ENCODE measurements at places on chromosomes 1 and 21.

- no peak for DNase-seq
Observed at GRCh38 chr1:1433804-1434130, 1.7 kb upstream of the VWA1 start.

DNA sequence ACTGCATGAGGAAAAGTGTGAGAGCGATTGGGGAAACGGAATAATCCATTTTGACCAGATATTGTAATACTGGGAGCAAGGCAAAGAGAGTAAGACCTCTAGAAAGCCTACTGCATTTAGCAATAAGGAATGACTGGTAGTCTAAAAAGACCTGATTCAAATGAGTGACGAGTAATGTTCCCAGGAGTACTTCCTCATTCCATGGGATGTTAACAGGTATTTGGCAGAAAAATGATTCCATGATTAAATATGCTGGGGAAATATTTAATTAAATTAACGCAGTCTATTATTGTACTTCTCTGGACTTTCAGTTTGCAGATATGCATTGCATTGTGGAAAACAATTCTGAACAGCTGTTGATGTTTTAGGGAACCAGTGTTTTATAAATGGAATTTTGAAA lies 105.5 kb downstream of the RPE65 start:
- DNase-seq = no peak

DNA sequence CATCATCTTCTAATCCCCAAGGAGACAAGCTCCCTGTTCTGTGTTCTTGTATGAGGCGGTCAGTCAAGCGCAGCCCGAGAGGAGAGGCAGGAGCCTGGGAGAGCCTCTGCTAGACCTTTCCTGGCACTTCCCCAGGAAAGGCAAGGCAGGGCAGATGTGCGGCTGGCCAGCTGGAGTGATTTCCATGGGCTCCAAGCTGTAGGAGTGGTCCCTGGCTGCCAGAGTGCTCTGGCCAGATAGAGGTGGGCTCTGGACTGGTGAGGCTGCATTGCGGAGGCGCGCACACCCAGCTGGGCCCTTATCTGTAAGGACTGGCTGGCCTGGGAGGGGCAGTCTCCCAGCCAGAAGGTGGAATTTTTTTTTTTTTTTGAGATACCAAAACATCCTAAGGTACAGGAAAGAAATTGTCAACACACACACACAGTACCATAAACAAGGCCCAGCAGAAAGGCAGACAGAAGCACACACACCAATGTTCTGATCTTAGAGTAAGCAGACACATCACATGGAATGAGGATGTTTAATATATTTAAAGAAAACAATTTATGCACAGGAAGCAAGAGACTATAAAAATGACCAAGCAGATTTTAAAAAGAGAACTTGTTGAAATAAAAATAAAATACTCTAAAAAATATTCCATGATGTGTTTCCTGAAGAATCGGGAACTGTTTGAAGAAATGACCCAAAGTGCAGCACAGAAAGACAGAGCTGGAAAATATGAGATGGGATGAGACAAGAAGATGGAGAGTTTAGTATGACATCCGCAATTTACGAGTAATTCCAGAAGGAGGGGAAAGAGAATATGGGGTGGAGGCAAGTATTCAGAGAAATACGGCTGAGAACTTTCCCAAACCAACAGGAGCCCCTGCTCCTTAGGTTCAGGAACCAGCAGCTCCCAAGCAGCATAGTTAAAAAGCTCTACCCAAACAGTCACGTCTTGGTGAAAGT lies 13.4 kb downstream of the IBA57 start:
- DNase-seq = no peak

- DNase-seq = no peak
Observed at GRCh38 chr1:176785791-176786190, 322.8 kb downstream of the PAPPA2 start.

DNA sequence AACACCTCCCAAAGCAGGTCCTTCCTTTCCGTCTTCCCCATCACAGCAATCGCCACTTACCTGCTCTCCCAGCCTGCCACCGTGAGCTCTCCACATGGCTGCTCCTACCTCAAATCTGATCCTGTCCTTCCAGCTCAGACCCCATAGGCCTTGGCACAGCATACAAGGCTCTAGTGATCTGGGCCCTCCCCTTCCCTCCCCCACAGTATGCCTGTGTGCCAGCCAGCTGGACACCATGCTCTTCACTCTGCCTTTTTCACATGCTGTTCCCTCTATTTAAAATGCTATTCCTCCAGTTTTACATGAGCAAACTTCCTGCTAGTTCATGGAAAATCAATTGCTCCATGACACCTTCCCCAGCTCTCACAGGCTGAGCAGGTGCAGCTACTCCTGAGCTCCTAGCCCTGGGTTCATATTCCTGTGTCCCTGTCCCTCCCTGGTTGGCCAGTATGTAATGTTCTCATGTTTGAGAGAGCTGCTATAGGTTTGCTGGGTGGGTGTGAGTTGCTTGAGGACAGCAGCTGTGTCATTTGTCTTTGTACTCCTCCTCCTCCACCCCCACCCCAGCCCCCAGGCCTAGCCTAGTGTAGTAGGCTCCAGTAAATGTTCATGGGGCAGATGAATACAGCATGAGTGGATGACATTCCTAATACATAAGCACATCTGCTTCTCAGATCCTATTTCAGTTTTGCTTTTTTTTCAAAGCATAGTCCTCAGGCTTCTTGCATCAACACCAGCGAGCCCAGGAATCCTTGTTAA lies 6.3 kb upstream of the TNNT2 start:
- DNase-seq = no peak

- no peak for DNase-seq
Observed at GRCh38 chr1:3819771-3820200, 23.5 kb upstream of the LRRC47 start.

- no peak for DNase-seq
Observed at GRCh38 chr1:66521721-66522365, 12.1 kb upstream of the SGIP1 start.

- no peak for DNase-seq
Observed at GRCh38 chr1:53546409-53547155, 87.4 kb downstream of the DMRTB1 start.

DNA sequence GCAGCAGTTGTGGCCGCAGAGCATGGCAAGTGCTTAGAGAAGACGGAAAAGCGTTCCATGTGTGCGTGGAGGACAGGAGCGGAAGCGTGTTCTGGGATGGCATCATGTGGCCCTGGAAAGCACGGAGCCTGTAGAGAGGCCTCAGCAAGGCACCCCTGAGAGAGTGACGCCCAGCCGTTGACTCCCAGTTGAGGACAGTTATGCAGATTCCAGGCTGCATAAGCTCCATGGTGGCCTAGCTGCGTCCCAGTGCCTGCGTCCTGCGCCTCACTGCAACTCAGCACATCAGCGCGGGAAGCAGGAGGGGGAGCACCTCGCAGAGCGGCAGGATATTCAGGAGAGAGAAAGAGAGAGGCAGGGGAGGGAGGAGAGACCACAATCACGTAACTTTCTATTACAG lies 49.0 kb upstream of the TTC34 start:
- DNase-seq = no peak

DNA sequence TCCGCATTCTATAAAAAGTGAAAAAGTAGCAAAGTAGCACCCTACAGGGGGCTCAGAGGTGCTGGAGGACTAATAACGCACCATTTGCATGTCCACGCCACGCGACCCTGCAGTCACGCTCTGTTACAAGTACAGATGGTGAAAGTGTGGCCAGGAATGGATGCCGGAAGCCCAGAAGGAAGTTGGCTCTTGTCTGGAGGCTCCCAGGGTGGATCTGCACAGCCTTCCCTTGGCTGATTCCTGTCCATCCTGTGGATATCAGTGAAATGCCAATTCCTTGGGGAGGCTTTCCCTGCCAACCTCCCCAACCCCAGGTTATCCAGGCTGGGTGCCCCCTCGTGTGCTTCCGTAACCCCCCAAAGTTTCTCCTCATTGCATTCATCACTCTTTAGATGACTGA lies 396.8 kb downstream of the KIF26B start:
- DNase-seq = no peak

DNA sequence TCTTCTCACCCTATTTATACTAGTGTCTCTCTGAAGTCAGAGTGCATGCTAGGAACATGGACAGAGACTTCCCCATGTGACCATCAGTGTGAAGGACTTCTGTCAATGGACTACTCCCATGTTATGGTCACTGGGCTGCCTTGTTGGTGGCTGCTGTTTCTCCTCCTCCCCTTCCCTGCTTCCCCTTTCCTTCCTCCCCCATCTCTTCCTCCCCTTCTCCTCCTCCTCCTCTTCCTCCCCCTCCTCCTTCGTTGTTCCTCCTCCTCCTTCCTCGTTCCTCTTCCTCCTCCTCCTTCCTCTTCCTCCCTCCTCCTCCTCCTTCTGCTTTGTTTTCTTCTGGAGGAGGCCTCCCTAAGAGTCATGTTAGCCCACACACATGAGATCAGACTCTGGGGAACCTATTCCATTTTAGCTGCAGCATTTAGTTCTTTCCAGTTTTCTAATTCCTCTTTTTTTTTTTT lies 35.8 kb downstream of the IER5 start:
- DNase-seq = no peak

DNA sequence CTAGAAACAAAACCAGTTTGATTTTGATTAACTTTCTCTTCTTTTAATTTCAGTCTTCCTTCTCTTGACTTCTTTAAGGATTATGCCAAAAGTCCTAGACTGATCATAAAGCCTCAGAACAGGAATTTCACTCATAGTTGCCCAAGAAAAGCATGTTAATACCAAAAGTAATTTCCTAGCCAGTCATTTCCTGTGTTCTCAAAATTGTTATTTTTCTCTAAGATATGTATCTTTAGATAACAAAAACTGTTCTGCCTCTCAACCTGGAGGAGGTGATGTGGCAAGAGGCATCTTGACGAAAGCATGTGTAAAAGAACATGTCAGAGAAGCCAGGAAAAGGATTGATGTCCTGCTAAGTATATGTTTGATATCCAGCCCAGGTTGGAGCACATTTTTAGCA lies 78.0 kb upstream of the IPO9 start:
- DNase-seq = no peak

Data from HuH-7.5 (cell line).